Activated CD4-positive, alpha-beta memory T cell treated with anti-CD3 and anti-CD28 coated beads for 36 hours (primary cell): ENCODE measurements at places on chromosomes 6 and 20. TPM values are rescaled to one million over a fixed set of nuclear protein-coding genes. Genes with fewer than 3 reads are reported as not detected.

DNA sequence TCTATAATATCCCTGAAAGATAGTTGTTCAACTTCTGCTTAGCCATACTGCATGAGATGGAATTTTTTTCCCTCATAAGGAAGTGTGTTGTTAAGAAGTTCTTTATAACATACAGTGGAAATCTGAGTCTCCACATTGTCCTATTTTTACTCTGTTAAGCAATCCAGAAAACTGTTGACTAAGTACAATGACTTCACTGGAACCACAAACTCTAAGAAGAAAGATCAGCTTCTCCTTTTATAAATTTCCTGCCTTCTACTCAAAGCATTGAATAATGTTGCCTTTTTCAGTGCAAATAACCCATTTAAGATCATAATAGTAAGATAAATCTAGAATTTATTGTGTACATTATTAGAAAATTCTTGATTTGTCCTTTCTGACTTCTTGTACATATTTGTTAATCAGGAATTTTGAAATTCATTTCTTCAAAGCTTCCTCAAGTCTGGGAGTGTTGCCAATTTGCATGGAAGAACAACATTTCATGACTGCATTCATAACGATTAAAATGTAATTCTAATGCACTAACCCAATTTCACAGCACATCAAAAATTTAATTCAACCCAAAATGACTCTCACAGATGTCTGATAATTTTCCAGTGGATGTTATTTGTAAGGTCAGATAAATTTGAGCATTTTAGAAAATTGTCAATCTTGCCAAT is 45.6 kb upstream of the ANKEF1 start:
- no peaks in the 10 kb centered on the region for H3K4me1 ChIP-seq

GRCh38 chr20:26214991-26215390 is 518.3 kb upstream of the ZNF337 start:
- peaks cover 4% of the 10 kb centered on the region for H3K27me3 ChIP-seq
- DNase-seq = no peak
- no peak overlapping the region for H3K27ac ChIP-seq
- H3K36me3 ChIP-seq = no peaks in the 10 kb centered on the region
- H3K4me3 ChIP-seq = no peak overlapping the region

DNA sequence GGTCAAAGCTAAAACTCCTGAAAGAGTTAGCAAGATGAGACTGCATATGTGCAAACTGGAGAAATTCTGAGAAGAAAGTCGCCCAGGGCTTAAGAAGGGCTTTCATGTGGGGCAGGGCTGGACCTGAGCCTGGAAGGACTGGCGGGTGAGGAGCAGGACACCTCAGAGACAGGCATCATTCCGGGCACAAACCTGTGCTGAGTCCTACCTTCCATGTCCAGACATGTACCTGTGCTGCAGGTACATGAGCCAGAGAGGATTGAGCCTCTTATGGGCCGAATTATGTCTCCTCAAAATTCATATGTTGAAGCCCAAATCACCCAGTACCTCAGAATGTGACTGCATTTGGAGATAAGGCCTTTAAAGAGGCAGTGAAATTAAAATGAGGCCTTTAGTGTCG is 171.0 kb downstream of the QRSL1 start:
- H3K27ac ChIP-seq = no peak overlapping the region
- H3K4me1 ChIP-seq = no peaks in the 10 kb centered on the region
- H3K4me3 ChIP-seq = no peak overlapping the region
- no peak for DNase-seq
- H3K36me3 ChIP-seq = no peaks in the 10 kb centered on the region
- peaks cover 7% of the 10 kb centered on the region for H3K27me3 ChIP-seq

DNA sequence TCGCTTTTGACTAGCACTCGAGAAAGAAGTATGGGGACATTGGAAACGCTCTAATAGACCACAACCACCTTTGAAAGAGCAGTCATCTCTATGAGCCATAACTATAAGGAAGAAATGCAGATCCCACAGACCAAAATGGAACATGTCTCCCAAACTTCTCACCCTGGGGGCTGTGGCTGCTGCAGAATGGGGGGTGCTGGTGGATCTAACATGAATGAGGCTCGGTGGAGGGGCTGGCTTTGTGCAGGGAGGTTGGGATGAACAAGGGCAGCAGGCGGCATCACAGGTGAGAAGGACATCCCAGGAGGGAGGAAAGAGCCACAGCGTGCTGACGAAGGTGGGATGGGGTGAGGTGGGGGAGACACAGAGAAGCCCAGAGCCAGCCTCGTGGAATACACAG is 10.5 kb upstream of the CCR6 start:
- H3K27ac ChIP-seq = peak overlapping the region; percentile 72
- peak overlapping the region; percentile 76 for H3K4me3 ChIP-seq
- H3K36me3 ChIP-seq = no peaks in the 10 kb centered on the region
- no peaks in the 10 kb centered on the region for H3K27me3 ChIP-seq
- peaks cover 78% of the 10 kb centered on the region for H3K4me1 ChIP-seq

DNA sequence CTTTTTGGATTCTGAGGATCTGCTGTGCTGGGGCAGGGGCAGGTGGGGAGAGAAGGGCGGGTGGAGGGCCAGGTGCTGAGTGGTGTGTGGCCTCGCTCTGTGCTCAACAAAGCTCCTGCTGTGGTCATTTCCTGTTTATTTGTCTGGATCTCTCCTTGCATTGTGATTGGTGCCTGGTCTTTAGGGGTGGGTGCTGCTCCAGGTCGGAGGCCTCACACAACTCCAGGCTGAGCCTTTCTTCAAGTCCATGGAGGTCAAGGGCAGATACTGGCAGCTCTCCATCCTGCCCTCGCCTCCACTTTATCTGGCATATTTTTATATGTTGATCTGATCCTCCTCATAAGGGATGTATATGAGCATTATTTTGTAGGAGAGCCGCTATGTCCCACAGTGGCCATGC is 36.2 kb downstream of the HLA-F start:
- H3K36me3 ChIP-seq = no peaks in the 10 kb centered on the region
- H3K4me1 ChIP-seq = peaks cover 10% of the 10 kb centered on the region
- DNase-seq = no peak

- H3K27ac ChIP-seq = no peak overlapping the region
- no peak overlapping the region for H3K4me3 ChIP-seq
- H3K36me3 ChIP-seq = no peaks in the 10 kb centered on the region
Observed at GRCh38 chr6:139881236-139881635, 506.8 kb upstream of the CITED2 start.

DNA sequence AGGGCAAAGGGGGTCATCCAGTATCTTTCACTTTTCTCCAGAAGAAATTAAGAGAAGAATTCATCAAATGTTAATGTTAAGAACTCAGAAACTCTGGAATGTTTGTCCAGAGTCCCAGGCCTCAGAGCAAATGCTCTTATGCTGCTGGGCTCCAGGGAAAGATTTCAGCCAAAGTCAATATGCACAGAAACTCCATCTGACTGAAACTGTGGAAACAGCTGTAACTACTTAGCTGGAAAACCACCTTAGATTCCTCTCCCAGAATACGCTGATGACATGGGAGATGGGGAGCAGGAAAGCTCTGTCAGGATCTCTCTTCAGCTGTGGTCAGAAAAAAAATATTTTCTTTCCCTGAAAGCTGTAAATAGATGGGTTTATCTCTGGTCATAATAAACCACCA is 559.6 kb downstream of the RFPL4B start:
- H3K4me1 ChIP-seq = no peaks in the 10 kb centered on the region
- no peak for DNase-seq
- H3K4me3 ChIP-seq = no peak overlapping the region
- no peaks in the 10 kb centered on the region for H3K36me3 ChIP-seq
- no peak overlapping the region for H3K27ac ChIP-seq

GRCh38 chr6:144012534-144012933 is 4.5 kb upstream of the PLAGL1 start:
- DNase-seq = no peak
- H3K27ac ChIP-seq = peak overlapping the region; percentile 36
- peaks cover 2% of the 10 kb centered on the region for H3K36me3 ChIP-seq
- H3K4me1 ChIP-seq = peaks cover 4% of the 10 kb centered on the region
- H3K27me3 ChIP-seq = peaks cover 7% of the 10 kb centered on the region
- no peak overlapping the region for H3K4me3 ChIP-seq

DNA sequence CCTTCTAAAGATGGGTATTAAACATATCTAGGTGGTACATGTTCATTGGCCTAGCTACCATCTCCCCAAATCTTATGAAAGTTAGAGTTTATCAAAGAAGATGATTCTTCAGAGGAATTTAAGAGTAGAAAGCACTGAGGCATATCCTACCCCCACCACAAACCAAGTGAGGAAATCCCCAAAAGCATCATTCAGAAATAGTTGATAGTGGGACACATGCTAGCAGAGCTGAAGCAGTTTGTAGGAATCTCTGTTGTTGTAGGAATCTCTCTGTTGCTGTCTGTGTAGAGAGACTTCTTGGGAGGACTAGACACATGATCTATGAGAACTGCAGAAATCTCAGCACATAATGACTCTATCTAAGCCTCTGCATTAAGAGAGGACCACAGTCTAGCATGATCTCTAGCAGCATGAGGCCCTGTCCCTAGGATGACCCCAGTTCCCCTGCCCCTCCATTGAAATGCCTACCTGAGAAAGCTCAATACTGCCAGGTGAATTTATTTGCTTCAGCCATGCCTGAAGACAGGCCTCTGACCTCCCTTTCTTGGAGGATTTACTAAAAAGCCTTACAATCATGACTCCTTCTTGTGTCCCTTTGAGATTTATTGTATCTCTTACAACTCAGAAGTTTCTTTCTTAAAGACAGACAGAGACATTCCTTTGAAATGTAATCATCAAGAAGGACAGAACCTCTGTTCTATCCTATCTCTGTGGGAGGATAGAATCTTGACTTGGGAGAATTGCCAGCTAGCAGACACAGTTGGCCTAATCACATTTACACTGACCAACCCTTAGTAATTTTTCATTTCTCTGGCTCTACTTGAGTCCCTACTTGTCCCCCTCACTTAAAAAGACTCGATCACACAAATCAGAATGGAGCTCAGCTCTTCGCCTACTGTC is 582.4 kb downstream of the PHF3 start:
- H3K27me3 ChIP-seq = no peaks in the 10 kb centered on the region
- no peaks in the 10 kb centered on the region for H3K4me1 ChIP-seq
- no peaks in the 10 kb centered on the region for H3K36me3 ChIP-seq
- no peak overlapping the region for H3K27ac ChIP-seq
- no peak overlapping the region for H3K4me3 ChIP-seq

DNA sequence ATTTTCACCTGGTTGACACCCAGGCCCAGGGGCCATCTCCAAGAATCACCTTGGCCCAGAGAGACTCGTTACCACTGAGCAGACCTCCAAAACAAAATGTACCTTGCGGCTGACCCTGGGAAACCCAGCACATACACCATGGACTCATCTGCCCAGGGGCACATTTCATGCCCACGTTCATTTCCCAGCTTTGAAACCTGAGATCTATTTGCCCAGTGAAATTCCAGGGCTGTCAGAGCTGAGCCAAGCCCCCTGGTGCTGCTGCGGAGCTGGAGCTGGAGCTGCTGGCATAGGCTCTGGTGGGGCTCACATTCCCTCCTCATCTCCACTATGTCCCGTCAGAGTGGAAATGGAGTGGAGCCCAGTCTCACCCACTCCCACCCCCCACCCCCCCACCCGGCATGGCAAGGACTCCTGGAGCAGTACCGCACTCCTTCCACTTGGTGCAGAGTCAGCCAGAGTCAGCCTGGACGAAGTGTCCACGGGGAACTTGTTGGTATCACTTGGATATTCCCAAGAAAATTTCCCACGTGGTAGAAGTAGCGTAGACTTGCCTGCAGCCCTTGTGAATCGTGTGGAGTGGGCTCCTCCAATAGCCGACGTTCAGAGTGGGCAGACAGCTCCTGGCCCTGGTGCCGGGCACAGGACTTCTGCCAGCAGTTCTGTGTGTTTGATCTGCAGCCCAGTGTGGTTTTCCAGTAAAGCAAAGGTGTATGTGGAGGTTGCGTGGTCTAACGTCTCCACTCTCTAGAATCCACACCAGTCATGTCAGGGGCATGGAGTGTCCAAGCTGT is 18.1 kb upstream of the OSER1 start:
- H3K36me3 ChIP-seq = no peaks in the 10 kb centered on the region
- H3K4me3 ChIP-seq = no peak overlapping the region
- H3K27ac ChIP-seq = no peak overlapping the region
- H3K27me3 ChIP-seq = no peaks in the 10 kb centered on the region
- no peaks in the 10 kb centered on the region for H3K4me1 ChIP-seq

The PTK6 gene
- total RNA-seq = 0.78 TPM

The BLCAP gene
- total RNA-seq = 16.0 TPM

The SOX18 gene
- not detected for total RNA-seq

The AURKA gene
- total RNA-seq = 101 TPM

The METTL24 gene
- total RNA-seq = not detected
